Hypothalamus (tissue), 51 donors: ENCODE measurements at places on chromosomes 7 and 10.

GRCh38 chr7:66088861-66089838 is 13.5 kb downstream of the ASL start:
- DNase-seq: no peak

DNA sequence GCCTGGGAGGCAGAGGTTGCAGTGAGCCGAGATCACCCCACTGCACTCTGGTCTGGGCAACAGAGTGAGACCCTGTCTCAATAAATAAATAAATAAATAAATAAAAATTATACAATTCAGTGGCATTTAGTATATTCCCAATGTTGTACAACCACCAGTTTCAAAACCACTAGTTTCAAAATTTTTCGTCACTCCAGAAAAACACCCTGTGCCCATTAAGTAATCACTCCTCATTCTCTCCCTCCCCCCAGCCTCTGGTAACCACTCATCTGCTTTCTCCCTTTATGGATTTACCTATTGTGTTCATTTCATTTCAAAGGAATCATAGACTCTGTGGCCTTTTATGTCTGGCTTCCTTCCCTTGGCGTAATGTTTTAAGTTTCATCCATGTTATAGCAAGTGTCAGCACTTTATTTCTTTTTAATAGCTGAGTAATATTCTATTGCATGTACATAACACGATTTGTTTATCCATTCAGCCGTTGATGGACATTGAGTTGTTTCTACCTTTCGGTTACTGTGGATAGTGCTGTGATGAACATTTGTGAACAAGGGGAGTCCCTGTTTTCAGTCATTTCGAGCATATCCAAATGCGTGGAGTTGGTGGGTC is 29.4 kb upstream of the GOLGA7B start:
- DNase-seq: no peak

GRCh38 chr7:141094336-141095070 is 20.6 kb downstream of the TMEM178B start:
- no peak for DNase-seq

- no peak for DNase-seq
Measured at GRCh38 chr10:14812271-14812670, 25.6 kb downstream of the CDNF start.

- no peak for DNase-seq
Measured at GRCh38 chr10:31819391-31819820, 109.2 kb downstream of the ARHGAP12 start.

- DNase-seq: no peak
Measured at GRCh38 chr7:30148951-30149459, 14.2 kb downstream of the MTURN start.

GRCh38 chr7:83210479-83210878 is 47.8 kb upstream of the PCLO start:
- DNase-seq: no peak

GRCh38 chr7:50068850-50069551 is 24.0 kb downstream of the ZPBP start:
- DNase-seq: no peak

- DNase-seq: no peak
Measured at GRCh38 chr10:115974351-115974750, 298.7 kb downstream of the GFRA1 start.

DNA sequence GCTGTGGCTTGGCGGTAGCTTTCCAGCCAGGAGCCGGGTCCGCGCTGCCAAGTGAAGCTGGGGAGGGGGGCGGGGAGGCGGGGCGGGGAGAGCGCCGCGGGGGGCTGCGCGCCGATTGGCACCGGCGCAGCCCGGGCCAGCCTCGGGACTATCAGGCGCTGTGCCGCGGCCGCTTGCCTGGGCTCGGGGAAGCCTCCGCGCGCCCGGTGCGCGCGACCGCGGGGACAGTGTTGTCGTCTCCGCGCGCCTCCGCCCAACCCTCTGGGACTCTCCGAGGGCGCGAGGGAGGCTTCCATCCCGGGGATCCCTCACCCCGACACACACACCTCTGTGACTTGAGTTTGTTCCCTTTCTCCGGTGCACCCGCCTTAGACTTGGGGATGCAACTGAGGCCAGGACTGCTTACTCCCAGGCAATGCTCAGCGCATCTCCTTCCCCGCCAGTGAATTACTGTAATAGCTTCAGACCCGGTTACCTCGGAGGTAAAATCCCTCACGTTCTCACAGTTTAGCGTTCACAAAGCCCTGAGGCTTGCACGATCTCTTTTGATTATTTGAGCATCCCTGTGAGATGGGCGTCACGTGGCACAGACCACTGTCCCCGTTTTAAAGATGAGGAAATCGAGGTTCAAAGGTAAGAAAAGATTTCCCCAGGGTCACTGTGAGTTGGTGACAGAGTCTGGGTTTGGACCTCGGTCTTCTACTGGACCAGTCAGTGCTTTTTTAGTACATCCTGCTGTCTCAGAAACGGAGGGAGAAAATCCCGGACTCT is at the start of gene NKX1-2:
Gene NKX1-2 (minus strand): TSS at position 24 of the 771 bp plus-strand sequence. CDS start 92 bp downstream, outside the sequence.
- no peak for DNase-seq

- DNase-seq: no peak
Measured at GRCh38 chr7:6056616-6057015, 25.4 kb downstream of the ANKRD61 start.

DNA sequence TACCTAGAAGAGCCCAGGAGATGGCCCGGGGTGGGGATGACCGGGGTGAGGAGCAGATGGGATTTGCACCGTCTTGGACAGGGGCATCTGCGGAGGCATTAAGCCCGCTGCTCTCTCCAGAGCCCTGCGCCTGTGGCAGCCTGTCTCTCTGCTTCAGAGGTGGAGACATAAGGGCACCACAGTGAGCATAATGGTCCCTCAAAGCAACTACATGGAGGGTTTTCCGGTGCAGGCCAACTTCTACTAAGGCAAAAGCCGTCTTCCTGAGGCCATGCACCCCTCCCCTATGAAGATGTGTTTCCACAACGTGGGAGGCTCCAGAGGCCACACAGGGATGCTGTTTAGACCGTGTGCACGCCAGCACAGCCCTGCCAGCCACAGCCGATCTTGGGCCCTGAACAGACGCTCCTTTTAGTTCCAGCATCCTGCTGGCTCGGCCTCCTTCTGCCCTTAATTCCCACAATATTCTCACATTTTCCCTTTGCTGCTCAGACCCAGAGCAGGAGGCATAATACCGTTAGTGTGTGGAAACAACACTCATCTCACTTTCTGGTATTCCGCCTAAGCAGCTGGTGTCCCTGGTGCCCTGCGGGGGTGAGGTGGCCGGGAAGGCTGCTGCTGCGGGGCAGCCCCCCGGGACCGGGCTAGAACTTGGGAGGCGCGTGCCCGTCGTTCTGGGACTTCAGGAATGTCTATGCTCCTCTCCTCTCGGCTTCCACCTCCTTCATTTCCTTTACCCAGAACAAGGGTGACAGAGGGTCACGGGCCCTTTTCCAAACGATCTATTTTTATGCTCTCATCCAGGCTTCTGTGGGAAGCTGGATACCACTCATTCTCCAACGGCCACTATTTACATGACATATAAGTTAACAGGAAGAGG is 266.9 kb downstream of the TNS3 start:
- peak; percentile 60 for DNase-seq

DNA sequence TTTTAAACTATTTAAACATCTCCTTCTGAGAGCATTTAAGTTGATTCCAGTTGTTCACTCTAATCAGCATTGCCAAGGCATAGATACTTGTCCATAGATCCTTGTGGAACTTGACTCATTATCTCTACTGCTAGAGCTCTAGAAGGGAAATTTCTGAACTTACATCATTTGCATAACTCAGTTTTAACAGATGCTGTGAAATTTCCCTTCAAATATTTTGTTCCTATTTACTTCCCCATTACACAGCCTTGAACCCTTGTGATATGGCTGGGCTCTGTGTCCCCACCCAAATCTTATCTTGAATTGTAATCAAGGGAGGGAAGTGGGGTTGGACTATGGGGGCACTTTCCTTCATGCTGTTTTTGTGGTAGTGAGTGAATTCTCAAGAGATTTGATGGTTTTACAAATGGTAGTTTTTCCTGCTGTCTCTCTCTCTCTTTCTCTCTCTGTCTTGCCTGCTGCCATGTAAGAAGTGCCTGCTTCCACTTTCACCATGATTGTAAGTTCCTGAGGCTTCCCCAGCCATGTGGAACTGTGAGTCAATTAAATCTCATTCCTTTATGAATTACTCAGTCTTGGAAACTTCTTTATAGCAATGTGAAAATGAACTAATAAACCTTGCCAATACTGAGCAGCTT is 25.4 kb downstream of the INSIG1 start:
- DNase-seq: no peak

- no peak for DNase-seq
Measured at GRCh38 chr10:129094233-129094632, 372.8 kb upstream of the MGMT start.

GRCh38 chr7:102066476-102066875 is 220.2 kb upstream of the SH2B2 start:
- DNase-seq: no peak

DNA sequence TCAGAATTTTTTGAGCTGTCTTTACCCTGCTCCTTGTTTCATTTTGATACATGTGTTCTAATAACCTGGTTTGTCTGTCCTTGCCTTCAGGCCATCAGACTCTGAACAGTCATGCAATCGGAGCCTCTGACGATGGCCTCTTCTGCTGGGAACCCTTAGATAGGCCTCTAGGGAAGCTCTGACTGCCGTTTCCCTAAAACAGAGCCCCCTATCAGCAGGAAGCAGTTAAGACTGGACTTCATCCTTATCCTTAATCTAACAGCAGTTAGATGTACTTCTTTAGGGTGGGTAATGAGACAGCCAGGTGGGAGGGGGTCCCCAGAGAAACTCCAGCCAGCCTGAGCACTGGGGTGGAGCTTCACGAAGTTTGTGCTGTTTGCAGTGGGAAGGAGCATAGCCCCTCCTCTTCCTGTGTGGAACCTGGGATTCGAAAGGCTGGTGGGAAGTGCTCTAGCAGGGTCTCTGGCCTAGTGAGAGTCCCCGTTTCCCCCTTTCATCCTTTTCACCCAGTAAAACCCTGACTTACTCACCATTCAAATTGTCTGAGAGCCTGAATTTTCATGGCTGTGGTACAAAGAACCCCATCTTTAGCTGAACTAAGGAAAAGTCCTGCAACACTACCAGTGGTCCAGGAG is 28.4 kb upstream of the SORCS3 start:
- DNase-seq: no peak

DNA sequence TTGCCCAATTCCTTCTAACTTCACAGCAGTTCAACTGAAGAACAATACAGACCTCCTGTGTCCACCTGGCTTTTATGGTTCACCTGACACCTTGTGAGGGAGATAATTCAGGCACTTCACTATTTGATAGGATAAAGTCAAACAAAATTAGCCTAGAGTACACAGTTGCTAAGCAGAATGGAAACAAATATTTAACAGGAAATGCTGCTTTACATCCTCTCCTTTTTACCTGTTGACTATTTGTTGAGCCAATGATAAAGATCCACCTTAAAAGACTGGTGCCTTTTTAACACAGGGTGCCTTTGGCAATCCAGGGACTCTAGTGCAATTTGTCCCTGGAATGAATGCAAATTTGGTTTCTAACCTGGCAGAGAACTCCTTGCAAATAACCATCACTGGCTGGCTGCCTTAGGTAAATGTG is 39.8 kb downstream of the ITPRID1 start:
- no peak for DNase-seq

DNA sequence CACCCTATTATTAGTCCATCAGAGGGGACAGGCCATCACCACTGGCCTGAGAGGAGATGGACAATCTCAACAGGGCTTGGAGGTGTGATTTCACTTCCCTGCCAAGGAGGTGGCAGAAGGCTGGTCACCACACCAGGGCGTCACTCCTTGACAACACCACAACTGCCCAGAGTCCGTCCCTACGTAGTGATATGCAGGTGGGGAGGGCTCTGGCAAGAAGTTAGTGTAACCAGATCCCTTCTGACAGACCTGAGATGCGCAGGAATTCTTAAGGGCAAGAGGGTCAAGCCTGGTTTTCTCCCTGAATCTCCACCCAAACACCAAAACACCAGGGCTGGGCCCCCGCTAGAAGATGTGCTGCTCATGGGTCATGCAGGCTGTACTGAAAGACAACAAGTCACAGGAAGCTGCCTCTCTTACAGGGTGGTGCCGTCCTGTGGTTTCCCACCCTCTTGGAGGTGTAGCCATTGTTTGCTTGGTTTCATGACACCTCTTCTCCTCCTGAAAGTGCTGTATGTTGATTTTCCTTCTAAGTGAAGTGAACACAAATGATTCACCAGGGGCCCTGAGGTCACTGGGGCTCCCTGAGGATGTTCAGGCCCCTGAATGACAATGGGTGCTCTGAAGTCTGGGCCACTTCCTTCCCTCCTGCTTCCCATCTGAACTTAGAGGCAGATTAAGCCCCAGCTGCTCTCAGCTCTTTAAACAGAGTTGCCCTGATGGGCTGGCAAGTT is 27.1 kb downstream of the ATXN7L1 start:
- no peak for DNase-seq

GRCh38 chr10:125233726-125234125 is 73.4 kb upstream of the CTBP2 start:
- DNase-seq: no peak

DNA sequence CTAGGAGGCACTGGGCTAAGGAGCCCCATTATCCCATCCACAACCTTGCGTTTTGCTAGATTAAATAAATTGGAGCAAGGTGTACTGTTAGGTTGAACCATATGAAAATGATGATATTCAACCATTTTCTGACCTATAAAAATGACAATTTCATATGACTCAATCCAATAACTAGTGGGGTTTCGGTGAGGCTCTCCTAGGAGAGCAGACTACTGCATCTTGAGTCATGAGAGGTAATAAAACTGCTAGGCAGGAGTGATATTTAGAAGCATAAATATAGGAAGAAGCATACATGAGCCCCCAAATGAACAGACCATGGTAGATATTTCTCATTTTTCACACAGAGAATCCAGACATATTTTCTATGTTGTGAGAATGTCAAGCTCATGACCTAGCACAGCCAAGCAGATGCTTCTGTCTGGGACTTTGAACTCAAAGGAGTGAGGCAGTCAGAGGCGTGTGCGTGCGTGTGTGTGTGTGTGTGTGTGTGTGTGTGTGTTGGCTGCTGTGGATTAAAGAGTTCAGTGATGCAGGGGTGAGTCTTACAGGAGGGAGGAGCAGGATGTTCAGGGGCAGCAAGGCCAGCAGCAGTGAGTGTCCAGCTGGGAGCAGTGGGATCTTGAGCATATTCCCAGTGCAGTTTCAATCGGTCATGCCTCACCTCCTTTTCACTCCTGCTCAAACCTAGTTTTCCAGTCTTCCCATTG is 17.8 kb upstream of the WDR11 start:
- DNase-seq: no peak

GRCh38 chr7:24732646-24733413 is 24.4 kb downstream of the GSDME start:
- no peak for DNase-seq

GRCh38 chr10:24886290-24886680 is 66.1 kb downstream of the PRTFDC1 start:
- DNase-seq: no peak

- no peak for DNase-seq
Measured at GRCh38 chr10:129168660-129169059, 298.4 kb upstream of the MGMT start.

- DNase-seq: no peak
Measured at GRCh38 chr10:30151581-30152389, 92.4 kb upstream of the JCAD start.

DNA sequence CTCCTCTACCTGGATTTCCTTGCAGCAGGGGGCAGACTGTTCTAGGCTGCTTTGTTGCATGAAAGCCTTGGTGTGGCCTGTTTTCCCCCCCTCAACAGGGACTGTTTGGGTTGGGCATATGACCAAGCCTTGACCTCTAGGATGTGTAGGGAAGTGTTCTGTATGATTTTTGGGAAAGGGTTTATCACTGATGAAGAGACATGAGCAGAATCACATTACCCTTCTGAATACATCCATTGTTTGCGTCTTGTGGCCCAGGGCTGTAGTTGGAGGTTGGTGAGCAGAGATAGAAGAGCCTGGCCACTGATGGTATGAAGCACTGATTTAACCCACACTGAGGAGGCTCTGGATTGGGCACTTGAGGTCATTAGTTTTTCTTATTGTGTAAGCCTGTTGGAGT is 26.6 kb downstream of the ZNF12 start:
- DNase-seq: no peak

- DNase-seq: no peak
Measured at GRCh38 chr10:1736144-1736971, 967 bp downstream of the ADARB2 start.
